ENCODE measurements at places on chromosomes 7 and 10.

GRCh38 chr10:125557311-125557710, 125.7 kb downstream of the TEX36 start:
- DNase-seq, result peak; percentile 51

DNA sequence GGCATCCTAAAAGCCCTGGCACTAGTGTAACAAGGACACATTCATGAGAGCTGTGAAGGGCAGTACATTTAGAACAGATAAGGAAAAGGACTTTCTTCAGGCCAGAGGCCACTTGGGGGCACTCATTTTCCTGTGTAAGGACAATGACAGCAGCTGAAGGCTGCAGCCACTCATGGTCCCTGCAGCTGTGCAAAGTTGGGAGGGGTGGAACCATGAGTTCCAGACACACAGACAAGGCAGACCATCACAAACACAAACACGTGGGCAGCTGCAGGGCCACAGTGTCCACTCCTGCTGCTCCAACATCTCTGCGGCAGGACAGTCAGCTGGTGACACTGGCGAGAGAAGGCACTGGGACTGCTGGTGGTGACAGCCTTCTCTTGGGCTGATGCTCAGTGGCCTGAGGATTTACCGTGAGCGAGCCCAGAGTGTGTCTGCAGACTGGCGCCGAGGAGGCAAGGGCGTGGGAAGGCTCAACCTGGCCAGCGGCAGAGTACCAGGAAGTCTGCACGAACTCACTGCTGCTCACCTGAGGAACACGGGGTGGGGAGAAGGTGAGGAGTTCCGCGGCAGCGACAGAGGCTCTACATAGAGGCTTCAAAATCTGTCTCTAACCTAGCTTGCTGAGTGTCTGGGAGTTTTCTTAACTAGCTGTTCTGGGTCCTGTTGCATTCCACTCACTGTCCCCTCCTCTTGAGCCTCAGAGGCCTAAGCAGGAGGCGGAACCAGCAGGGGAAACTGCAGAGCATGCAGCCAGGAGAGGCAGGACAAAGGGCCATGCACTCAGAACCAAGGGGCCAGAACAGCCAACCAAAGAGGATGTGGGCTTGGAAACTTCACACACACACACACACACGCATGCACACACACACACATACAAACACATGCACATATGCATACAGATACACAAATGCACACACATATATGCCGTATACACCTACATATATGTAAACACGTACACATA, 76.5 kb upstream of the DDC start:
- no peak for DNase-seq

GRCh38 chr10:5540080-5540479, 15.3 kb downstream of the CALML3 start:
- DNase-seq, result no peak

- no peak for DNase-seq
Observed at GRCh38 chr7:115561335-115562110, 469.0 kb downstream of the TFEC start.

- no peak for DNase-seq
Observed at GRCh38 chr7:100679927-100680575, 6.5 kb downstream of the GNB2 start.

DNA sequence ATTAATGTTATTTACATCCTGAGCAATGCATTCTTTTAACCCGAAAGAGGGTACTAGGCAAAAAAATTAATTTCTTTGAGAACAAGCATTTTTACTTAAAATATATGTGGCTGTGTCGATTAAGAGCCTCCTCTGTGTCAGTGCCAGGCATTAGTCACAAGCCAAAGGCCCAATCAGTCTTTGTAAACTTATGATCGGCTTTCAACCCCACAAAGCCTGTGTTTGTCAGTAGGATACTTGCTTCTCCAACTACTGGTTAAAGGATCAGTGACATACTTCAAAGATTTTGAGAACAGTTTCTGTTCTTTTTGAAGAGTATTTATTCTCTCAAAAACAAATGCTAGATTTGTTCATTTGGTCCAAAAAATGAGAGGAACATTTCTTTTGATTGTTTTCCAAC, 159.3 kb downstream of the NRCAM start:
- no peak for DNase-seq

- no peak for DNase-seq
Observed at GRCh38 chr10:105025092-105025491, 384.0 kb downstream of the SORCS3 start.

GRCh38 chr10:12799714-12800113, 201.8 kb downstream of the CCDC3 start:
- no peak for DNase-seq

DNA sequence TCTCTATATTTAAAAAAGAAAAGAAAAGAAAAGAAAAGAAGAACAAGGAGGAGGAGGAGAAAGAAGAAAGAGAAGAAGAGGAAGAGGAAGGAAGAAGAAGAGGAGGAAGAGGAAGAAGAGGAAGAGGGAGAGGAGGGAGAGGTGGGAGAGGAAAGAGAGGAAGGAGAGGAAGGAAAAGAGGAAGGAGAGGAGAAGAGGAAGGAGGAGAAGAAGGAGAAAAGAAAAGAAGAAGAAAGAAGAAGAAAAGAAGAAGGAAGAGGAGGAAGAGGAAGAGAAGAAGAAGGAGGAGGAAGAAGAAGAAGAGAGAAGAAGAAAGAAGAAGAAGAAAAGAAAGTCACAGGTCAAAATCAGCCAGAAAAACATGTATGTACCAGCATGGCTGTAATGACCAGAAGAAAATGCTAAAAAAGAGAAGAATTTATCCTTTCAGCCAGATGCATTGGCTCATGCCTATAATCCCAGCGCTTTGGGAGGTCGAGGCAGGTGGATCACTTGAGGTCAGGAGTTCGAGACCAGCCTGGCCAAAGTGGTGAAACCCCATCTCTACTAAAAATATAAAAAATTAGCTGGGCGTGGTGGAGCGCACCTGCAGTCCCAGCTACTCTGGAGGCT, 5.3 kb upstream of the POR start:
- no peak for DNase-seq

- DNase-seq, result no peak
Observed at GRCh38 chr7:4109481-4110110, 572.5 kb upstream of the FOXK1 start.

DNA sequence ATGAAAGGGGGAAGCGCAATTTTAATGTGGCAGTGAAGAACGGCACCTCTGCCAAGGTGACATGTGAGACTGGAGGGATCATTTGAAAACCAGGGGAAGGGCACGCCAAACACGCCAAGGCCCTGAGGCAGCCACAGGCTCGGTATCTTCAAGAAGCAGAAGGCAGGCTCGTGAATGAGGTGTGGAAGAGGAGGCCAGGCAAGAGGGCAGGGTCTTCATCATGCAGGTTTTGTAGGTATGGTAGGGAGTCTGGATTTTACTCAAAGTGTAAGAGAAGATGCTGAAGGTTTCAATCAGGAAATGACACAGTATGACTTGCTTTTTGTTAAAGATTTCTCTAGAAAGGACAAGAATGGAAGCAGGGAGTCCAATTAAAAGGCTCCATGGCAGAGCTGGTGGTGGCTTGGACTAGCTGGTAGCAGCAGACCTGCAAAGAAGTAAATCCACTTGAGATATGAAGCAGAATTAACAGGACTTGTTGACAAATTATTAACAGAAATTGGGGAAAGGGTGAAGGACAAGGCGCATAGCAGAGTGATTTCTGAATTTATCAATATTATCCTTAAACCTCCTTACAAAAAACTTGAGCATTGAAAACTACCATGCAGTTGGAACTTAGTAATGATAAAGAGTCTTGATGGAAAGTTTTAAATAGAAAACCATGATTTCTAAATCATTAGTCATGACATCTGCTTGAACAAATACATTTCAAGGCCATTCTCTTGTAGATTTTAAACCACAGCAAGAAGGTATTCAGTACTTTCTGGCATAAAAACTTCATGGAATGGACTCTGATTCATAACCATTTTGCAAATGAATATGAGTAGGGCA, 70.4 kb downstream of the COA1 start:
- DNase-seq, result no peak

DNA sequence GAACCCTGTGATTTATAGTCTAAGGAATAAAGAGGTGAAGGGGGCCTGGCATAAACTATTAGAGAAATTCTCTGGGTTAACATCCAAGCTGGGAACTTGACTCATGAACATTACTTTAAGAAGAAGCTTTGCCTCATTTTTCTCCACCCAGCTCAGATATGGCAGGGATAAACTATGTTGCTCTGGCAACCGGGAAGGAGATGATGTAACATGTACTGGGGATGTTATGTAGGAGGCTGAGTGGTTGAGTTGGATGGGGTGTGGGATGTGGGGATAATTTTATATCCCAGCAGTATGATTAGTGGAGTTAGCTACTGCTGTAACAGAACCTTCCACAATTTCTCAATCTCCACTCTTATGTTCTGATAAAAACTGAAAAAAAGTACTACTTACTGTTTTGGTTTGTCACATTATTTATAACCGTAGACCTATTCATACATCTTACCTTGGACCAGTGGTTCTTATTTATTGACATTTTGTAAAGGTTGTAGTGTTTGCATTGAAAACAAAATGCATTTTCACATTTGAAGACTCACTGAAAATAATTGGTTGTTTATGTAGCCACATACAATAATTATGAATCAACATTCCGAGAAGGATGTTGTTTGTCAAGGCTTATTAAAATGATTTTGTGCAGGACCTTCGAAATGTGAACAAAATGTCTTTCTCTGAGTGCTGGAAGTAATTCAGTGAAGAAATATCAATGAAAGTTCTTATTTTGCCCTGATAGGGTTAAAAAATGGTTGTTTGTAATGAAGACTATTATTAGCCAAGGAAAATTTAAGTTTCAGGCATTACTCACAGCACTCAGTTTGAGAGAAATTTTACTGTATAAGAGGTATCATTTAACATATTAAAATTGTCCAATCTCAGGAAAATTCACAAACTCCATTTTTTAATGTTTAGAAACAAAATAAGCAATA, 1.3 kb downstream of the OR2F2 start:
- peak; percentile 33 for DNase-seq

DNA sequence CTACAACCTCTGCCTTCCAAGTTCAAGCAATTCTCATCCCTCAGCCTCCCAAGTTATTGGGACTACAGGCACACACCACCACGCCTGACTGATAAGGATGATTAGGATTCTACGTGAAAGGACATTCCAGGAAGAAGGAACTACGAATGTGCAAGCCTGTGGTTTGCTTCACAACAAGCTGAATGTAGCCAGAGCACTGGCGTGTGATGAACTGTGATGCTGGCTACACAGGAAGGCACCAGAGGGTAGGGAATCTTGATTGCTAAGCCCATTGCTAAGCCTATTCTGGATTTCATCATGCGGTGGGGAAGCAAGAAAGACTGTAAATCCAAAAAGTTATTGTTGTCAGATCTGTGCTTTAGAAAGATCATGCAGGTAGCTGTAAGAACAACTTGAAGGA, 72.3 kb upstream of the SRRM3 start:
- DNase-seq, result no peak

GRCh38 chr7:137492889-137493288, 149.4 kb upstream of the PTN start:
- DNase-seq, result no peak

DNA sequence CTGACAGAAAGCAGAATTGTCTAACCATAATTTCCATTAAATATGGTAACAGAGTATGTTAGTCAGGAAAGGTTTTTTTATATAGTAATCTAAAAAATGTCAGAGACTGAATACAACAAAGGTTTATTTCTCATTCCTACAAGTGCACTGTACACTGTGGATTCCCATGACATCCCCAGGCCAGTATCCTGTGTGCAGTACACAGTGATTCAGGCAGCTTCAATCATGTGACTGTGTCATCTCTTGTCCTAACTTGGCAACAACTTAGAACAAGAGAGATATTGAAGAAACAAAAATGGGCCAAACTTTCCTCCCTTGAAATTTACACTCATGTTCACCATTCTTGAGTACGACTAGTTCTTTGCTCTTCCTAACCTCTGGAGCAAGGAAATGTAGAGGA, 189.8 kb upstream of the SEMA3A start:
- DNase-seq, result no peak

DNA sequence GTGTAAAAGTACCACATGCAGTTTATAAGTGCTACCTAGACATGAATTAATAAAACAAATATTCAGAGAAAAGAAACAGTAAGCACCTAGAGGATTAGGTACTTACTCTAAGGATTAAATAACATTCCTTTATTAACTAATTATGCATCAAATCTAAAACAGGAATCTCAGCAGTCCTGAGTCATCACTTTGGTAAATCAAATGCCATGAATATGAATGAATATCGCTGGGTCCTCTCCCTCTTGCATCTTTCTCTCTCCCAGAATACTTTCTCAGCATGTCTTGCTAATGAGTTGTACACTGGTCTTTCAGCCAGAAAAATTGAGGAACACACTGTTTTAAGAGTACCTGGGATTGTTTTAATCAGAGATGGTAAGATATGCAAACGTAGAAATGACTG, 225.5 kb upstream of the NFE2L3 start:
- DNase-seq, result no peak

Measured in muscle of back (tissue), 13 donors.